ENCODE measurements at places on chromosomes 1 and 21. TPM values are rescaled to one million over a fixed set of nuclear protein-coding genes. Genes with fewer than 3 reads are reported as not detected.

Gene OMA1
- 5.1 TPM for total RNA-seq

Gene YARS1
- 63.8 TPM for total RNA-seq

Gene EIF4G3
- total RNA-seq: 14.1 TPM

Gene TTLL7
- total RNA-seq: 3.4 TPM

Gene FLG2
- not detected for total RNA-seq

Gene SLC30A10
- 0.14 TPM for total RNA-seq

Gene DMAP1
- total RNA-seq: 20.5 TPM

Gene STRIP1
- total RNA-seq: 10.8 TPM

Gene KCNN3
- 0.05 TPM for total RNA-seq

Gene LCE1A
- not detected for total RNA-seq

Gene IKBKE
- 7.7 TPM for total RNA-seq

Gene ZNF644
- total RNA-seq: 16.4 TPM

Gene RBM8A
- total RNA-seq: 225 TPM

Gene PSRC1
- total RNA-seq: 24.3 TPM

Gene TPTE
- not detected for total RNA-seq

Gene MYCL
- total RNA-seq: 1.4 TPM

All from A549 treated with GW870086 at 1 μM for 4 hours (cell line).